Prostate gland (tissue), 2 donors: ENCODE measurements at places on chromosomes 3 and 15. TPM values are rescaled to one million over a fixed set of nuclear protein-coding genes. Genes with fewer than 3 reads are reported as not detected.

Gene MUSTN1
- total RNA-seq = 14.4 TPM

Gene GDPGP1
- total RNA-seq = 15.4 TPM

DNA sequence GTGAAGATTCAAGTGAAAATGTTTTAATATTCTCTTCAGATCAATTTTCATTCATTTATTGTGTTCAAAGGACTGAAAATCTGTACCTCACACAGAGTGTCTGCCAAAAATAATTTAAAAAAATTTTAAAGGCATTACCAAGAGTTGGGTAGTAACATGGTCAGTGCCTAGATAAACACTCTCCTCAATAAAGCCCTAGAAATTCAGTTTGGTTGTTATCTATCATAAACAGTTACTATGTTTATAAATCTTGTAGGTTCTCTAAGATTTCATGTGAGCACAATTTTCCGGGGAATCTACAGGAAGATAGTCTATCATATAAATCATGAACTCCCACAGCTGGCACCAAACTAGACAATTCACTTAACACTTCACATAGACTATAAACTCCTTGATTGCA, 128.6 kb downstream of the GSK3B start:
- H3K4me1 ChIP-seq = no peaks in the 10 kb centered on the region
- no peaks in the 10 kb centered on the region for H3K27me3 ChIP-seq
- H3K36me3 ChIP-seq = no peaks in the 10 kb centered on the region
- H3K27ac ChIP-seq = no peak overlapping the region
- no peak for DNase-seq

GRCh38 chr3:19347671-19348070, 199.4 kb downstream of the KCNH8 start:
- no peak for DNase-seq
- H3K27ac ChIP-seq = no peak overlapping the region
- no peaks in the 10 kb centered on the region for H3K27me3 ChIP-seq
- H3K4me3 ChIP-seq = no peak overlapping the region

DNA sequence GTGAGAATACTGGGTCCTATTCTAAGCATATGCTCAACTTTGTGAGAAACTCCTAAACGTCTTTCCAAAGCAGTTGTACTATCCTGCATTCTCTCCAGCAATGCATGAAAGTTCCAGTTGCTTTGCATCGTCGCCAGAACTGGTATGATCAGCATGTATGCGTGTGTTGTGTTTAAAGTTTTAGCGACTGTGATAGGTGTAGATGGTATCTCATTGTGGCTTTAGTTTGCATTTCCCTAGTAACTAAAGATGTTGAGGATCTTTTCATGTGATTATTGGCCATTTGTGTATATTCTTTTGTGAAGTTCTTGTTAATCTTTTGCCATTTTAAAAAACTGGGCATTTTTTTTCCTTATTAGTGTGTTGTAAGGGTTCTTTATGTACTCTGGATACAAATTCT, 115.1 kb downstream of the SPATA16 start:
- DNase-seq = no peak
- no peaks in the 10 kb centered on the region for H3K27me3 ChIP-seq
- H3K4me3 ChIP-seq = no peak overlapping the region
- H3K36me3 ChIP-seq = no peaks in the 10 kb centered on the region

GRCh38 chr3:123152687-123153086, 49.1 kb upstream of the SEC22A start:
- H3K36me3 ChIP-seq = no peaks in the 10 kb centered on the region
- no peaks in the 10 kb centered on the region for H3K4me1 ChIP-seq
- H3K27ac ChIP-seq = no peak overlapping the region
- no peaks in the 10 kb centered on the region for H3K27me3 ChIP-seq
- H3K4me3 ChIP-seq = no peak overlapping the region

GRCh38 chr3:108177536-108177935, 44.7 kb downstream of the IFT57 start:
- no peaks in the 10 kb centered on the region for H3K27me3 ChIP-seq
- no peak for DNase-seq
- H3K4me3 ChIP-seq = no peak overlapping the region
- no peaks in the 10 kb centered on the region for H3K4me1 ChIP-seq
- H3K36me3 ChIP-seq = no peaks in the 10 kb centered on the region
- no peak overlapping the region for H3K27ac ChIP-seq

GRCh38 chr3:149992416-149993058, 21.8 kb upstream of the PFN2 start:
- no peak for DNase-seq
- no peak overlapping the region for H3K27ac ChIP-seq
- H3K36me3 ChIP-seq = no peaks in the 10 kb centered on the region
- no peaks in the 10 kb centered on the region for H3K27me3 ChIP-seq
